ENCODE measurements at places on chromosomes 11 and 22.

GRCh38 chr22:50585781-50586180 lies 3.1 kb upstream of the CHKB start:
- DNase-seq, result no peak

- no peak for DNase-seq
These were observed 302.4 kb downstream of the MN1 start for GRCh38 chr22:27499121-27499520.

DNA sequence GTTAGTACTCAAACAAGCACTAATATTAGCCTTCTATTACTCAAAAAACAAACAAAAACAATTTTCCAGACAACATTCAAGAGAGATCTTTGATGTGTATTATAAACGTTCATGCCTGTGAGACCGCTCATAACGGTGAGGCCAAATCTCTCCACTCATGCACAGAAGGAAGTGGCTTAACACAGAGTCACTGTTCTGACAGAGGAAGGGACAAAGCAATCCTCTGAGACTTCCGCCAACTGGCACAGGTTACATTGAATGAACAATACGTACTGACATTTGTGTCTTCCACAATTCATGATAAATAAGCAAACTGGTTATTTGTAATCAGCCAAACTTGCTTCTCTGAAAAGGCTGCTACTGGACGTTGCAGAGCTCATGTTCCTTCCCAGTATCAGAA lies 30.5 kb downstream of the CHKA start:
- DNase-seq, result peak; percentile 10

DNA sequence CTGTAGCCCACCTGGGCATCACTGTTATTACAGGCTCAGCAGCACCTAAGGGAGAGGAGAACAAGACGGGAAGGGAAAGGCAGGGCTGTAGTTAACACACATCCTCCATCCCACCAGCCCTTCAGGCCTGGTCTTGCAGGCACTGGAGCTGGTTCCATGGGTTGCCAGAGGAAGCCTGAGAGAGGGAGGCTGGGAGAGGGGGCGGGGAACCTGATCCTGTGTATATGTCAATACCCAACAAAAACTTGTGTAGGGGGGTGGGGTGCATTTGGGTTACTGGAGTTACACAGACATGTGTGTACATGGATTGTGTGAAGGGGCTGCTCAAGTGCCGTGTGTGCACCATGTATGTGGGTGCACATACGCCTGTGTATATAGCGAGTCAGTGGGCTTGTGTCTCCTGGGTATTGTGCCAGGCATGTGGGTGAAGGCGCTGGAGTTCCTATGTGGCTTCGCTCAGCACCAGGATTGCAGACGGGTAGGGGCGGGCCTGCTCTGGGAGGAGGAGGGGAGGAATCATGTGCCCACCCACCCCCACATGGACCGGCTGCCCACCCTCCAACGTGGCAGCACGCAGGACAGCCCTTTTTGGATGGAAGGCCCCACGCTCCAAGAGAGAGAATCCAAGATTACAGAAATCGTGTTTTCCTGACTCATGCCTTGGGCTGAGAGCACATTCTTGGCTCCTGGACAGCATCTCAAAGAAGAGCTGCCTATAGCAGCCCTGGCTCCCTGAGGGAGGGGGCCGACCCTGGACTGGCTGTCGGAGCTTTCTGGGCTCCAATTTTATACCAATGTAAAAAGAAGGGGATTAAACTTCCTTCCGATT lies 4.2 kb upstream of the SERPINH1 start:
- DNase-seq, result no peak

DNA sequence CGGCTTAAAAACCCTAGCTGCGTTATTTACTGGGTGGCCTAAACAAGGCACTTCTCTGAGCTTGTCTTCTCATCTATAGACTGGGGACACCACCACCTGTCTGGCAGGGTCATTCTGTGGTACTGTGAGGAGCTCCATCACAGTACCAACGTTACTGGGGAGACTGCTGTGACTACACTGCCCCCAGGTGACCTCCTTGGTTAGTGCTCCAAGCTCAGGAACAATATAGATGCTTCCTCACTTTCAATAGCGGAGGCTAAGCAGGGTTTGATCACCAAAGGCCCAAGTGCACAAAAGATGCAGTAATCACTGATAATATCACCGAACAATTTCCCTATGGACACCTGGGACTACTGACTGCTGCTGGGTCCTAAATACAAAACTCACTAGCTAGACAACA lies 18.8 kb downstream of the PRPF19 start:
- peak; percentile 48 for DNase-seq

GRCh38 chr11:11253497-11253896 lies 99.6 kb downstream of the CSNK2A3 start:
- DNase-seq, result no peak

GRCh38 chr11:3107608-3108182 lies 50.5 kb upstream of the CARS1 start:
- DNase-seq, result no peak

DNA sequence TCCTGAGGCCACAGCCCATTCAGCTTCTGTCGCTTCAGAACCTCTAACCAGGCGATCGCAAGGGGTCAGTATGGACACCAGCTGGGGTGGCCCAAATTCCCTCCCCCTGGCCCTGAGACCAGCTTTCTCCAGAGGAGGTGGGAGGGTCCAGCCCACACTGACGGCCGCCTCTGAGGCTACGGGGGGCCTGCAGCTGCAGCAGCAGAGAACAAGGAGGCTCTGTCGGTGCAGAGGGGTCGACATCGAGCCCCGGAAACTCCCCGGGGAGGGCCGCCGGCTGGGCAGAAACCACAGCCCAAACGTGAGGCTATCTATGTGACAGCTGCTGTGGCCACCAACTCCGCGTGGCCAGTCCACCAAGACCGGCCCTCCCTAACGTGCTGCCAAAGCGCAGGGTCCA lies 40.8 kb downstream of the ELFN2 start:
- no peak for DNase-seq

GRCh38 chr11:35855671-35856070 lies 88.2 kb upstream of the LDLRAD3 start:
- no peak for DNase-seq

GRCh38 chr11:112316971-112317370 lies 56.3 kb upstream of the PLET1 start:
- no peak for DNase-seq

GRCh38 chr22:27976586-27976985 lies 57.5 kb upstream of the PITPNB start:
- DNase-seq, result no peak

DNA sequence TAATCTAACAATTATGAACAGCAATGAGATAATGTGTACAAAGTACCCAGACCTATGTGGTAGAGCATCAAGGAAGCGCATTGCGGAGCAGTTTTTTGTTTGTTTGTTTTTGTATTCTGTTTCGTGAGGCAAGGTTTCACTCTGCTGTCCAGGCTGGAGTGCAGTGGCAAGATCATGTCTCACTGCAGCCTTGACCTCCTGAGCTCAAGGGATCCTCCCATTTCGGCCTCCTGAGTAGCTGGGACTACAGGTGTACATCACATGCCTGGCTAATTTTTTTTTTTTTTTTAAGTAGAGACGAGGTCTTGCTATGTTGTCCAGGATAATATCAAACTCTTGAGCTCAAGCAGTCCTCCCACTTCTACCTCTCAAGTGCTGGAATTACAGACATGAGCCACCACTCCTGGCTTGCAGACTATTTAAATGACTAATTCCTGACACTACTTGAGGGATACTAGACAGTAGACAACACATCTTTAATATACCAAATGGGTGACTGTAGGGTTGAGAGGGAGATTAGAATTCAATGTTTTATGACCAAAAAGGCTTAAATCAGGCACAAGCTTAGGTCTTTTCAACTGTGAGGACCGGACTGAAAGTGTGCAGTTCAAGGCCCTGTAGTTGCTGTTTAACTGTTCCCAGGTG lies 12.7 kb downstream of the OR51B4 start:
- DNase-seq, result no peak

- no peak for DNase-seq
These were observed 143.5 kb downstream of the MIAT start for GRCh38 chr22:26800858-26801257.

- no peak for DNase-seq
These were observed 159.9 kb upstream of the PDGFD start for GRCh38 chr11:104323841-104324240.

DNA sequence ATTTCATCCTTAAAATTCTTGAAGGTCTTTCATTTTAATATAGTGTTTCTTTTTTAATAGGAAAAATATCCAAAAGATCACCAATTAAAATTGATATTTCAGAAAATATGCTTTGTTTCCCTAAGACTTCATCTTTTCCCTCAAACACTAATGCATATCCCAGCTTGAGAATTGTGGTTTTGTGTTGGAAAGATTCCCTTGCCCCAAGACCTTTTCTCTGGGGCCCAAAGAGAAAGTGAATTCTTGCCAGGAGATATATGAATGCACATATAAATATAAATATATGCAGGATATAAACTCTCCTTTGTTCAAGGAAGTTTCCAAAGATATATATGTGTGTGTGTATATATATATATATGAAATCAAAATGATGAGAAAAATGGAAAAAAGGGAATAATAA lies 241.2 kb downstream of the FAM76B start:
- no peak for DNase-seq

DNA sequence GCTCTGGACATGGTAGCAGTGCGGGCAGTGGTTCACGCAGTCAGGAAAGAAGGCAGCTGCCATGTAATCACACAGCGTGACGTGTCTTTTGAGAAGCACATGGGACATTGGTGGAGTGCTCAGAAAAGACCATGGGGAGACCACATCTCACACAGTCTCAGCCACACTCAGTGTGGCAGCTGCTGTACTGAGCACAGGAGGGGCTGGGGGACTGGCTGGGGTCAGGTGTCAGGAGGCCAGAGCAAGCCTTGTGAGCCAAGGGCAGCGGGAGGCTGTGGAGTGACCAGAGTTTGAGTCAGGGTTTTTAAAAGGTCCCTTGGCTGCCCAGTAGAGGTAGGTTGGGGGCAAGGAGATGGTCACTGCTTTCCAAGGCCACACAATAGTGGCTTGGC lies 18.5 kb downstream of the CLDN5 start:
- no peak for DNase-seq

GRCh38 chr11:14306481-14306880 lies 52.5 kb downstream of the RRAS2 start:
- DNase-seq, result no peak

DNA sequence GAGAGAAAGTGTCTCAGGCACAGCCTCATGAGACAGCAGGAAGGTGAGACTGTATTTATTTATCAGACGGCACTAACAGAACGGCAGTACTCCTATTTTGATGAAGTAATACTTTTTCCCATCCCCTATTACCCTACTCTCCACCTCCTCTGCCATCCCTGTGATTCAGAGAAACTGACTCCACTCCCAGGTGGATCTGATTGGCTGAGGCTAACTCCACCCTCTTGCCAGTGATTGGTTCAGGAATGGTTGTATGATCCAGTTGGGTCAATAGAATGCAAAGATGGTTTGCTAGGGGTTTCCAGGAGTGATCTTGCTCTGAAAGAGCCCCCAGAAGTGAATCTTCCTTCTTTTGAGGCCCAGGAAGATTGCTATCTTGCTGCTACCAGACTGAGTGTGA lies 65.9 kb upstream of the RCN1 start:
- no peak for DNase-seq

GRCh38 chr11:70661761-70662501 lies 263.6 kb downstream of the CTTN start:
- no peak for DNase-seq

DNA sequence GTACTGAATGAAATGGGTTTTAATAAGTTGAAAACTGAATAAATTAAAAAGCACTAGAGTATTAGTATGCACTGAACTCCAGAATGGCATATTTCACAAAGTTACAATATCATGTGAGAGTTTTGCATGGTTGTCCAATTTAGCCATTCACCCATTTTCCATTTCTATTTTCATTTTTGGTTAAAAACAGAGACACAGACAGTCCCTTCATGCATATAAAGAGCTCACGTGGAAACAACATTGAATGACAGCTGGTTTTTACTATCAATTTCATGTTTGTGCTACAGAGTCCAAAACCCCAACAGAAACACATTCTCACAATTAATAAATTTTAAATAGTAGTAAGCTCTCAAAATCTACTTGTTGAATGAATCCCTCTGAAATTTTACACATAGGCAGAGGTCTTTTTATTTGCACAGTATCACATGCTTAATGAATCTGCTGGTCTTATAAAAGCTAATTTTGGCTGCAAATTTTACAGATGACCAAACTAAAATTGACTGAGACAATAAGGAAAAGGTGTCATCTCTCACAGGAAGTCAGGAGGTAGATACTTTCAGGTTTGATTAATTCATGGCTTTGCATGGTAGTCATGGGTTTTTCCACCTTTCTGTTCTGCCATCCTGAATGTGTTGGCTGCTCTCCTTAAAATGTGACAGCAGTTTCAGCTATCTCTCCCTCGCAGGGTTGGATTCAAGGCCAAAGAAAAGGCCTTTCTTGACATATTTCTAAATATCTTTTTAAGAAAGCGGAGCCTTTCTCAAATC lies 20.6 kb upstream of the DDI1 start:
- no peak for DNase-seq

DNA sequence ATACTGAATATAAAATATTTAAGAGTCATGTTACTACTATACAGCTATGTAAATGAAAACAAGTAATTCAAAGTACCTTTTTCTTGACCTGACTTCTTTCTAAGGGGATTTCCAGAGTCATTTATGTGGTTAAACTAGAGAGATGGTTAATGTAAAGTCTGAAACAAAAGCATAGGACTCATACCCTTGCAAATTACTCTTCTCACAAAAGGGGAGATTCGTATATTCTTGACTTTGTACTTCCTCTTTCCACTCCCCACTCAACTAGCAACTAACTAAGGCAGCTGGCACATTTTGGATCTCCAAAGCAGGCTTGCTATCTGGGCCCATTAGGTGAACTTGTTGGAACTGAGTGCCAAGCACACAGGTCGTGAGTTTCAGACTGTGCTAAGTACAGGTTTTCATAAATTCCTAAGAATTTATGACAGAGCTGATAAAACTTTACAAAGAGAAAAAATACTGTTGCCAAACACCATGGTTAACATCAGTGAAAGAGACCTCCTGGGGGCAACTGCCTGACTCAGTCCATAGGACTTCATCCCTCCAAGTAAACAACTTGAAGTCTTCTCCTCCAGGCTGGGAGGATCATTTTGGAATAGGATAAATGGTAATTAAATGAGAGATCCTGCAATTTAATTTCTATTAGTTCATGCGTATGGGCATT lies 77.0 kb upstream of the DDI1 start:
- no peak for DNase-seq

GRCh38 chr11:30422447-30423278 lies 99.8 kb downstream of the ARL14EP start:
- no peak for DNase-seq

DNA sequence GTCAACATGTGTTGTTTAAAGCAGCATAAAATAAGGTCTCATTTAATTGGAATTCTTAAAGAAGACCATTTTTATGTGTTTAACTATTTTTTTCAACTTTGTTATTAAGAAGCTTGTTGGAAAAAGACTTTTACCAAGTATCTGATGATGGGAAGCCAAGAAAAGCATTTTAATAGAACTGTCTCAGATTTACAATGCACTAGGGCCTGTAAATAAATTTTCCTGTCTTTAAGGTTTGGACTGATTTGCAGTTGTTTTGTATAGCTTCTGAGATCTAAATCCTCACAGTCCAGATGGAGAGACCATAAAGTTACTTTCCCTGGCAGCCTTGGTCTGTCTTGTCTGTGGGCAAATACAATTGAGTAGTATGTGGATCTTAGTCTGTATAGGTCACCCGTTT lies 41.6 kb downstream of the EXT2 start:
- no peak for DNase-seq

GRCh38 chr11:114310095-114310494 lies 13.9 kb downstream of the NNMT start:
- DNase-seq, result no peak

Measured in CD4-positive, alpha-beta T cell treated with Interferon alpha-2 for 1 hour (primary cell).